ENCODE measurements at places on chromosomes 7 and 10.

DNA sequence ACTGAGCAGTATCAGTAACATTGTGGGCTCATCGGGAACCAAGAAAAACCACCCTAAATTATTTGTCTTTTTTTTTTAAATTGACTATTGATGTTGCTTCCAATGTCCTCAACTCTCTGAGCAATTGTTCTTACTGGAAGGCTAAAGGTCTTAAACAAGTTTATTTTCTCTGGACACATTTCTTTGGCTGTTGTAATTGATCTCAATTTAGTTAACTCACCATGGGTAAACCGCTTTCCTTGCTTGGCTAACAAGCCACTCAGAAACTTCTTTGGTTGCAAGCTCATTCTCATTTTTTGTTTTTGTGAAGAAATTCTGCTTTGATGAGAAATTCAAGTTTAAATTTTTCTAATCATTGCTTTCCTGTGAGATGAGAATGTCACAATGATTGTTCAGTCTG lies 25.5 kb downstream of the CCDC71L start:
- no peak for DNase-seq

DNA sequence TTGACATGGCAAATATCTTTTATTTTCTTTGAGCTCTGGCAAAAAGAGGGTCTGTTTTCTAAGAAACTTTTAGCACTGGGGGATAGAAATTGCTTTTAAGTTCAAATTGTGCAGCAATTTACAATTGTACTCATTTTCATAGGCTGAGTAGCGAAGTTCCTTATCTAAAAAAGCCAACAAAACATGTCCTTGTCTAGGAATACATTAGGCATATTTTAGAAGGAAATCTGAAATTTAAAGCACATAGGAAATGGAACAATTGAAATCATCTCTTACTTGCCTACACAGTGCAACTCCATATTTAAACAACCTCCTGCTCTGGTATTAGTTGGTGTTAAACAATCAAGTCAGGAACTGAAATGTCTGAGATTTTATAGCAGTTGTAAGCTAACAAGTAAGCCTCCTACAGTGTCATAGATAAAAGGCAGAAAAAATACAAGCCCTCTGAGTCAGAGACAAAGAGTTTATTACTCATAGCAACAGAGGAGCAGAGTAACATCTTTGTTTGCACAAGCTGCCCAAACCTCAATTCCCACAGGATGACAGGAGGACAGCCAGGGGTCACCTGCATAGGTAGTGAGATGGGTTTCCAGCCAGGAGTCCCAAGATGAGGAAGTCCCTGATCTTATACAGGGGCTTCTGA lies 280.2 kb upstream of the HGF start:
- DNase-seq, result no peak

GRCh38 chr10:27815261-27815660 lies 69.6 kb upstream of the MKX start:
- no peak for DNase-seq

- no peak for DNase-seq
Observed at GRCh38 chr7:49563693-49564378, 209.6 kb upstream of the VWC2 start.

GRCh38 chr10:8137272-8137681 lies 82.8 kb downstream of the GATA3 start:
- no peak for DNase-seq

DNA sequence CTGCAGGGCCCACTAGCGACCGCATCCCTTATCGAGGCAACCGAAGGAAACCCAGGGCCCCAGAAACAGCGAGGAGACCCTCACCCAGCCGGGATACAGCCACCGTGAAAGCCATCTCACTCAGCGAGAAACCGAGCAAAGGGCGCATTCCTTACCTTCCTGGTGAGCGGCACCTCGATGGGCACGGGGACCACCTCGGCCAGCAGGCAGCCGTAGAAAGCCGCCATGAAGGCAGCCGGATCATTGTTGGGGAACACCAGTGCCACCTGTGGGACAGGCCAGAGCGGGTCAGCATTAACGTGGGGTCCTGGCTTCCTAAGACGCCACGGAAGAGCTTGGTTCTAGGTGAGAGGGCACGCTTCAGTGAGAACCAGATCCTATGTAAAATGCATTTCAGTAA lies 263.7 kb downstream of the ZMYND11 start:
- no peak for DNase-seq

GRCh38 chr10:104067525-104067924 lies 18.2 kb downstream of the COL17A1 start:
- no peak for DNase-seq

GRCh38 chr7:47636433-47637175 lies 54.7 kb upstream of the TNS3 start:
- no peak for DNase-seq

- DNase-seq, result no peak
Observed at GRCh38 chr10:44058259-44058658, 326.6 kb downstream of the CXCL12 start.

Measured in T-helper 9 cell (primary cell).